Occipital lobe (tissue), 3 donors: ENCODE measurements at places on chromosomes 1 and 21. TPM values are rescaled to one million over a fixed set of nuclear protein-coding genes. Genes with fewer than 3 reads are reported as not detected.

DNA sequence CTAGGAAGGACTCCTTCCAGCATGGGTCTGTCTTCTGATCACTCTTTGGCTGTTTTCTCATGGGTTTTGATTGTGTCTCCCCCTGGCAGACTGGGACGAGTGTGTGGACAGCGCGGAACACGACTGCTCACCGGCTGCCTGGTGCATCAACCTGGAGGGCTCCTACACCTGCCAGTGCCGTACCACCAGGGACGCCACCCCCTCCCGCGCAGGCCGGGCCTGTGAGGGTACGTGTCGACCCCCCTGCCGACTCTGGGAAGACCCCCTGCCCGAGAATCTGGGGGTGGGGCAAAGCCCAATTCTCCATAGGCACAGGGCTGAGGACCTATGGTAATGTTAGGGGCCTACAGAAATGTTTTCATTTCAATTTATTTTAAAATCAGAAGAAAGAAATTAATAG is 38.4 kb downstream of the UMODL1 start:
- DNase-seq = no peak

DNA sequence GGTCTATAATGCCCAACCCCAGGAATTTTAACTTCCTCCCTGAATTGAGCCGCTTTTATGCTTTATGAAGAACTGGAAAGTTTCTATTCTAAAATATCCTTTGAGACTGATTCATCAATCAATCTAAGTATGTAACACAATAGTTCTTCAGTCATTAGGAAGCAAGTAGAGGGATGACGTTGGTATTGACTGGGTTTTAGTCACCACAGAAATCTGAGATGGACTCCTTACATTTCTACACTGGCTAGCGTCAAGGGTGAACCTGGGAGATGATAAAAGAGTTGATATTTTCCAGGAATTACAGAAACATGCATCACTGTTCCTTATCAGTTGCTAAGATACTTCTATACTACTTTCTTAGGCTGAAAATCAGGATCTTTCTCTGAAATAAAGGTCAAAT is 308.0 kb downstream of the HMCN1 start:
- DNase-seq = no peak

DNA sequence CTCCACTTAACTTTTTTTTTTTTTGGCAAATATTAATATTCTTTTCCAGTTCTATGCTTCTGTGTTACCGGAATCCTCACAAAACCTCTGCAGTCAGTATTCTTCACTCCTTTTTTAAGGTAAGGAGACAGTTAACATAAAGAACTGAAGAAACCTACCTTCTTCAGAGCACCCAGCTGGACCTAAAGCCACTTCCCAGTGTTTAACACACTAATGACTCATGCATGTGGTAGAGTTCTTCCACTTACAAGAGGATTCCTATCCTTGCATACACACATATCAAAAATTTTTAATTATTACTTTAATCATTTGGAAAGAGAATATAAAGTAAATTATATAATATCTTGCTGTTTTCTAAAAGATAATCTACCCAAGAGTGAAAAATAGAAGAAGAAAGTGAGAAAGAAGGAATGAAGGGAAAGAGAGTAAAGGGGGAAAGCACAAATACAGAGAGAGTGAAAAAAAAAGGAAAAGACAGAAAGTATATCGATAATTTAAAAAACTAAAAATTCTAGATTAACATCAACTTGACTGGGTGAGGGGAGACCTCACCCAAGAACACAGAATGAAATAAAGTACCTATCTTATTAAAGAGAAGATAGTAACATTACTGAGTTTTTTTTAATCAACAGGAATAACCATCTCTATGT is 54.9 kb downstream of the ENAH start:
- DNase-seq = no peak

- no peak for DNase-seq
Measured at GRCh38 chr1:30319765-30320580, 403.4 kb downstream of the MATN1 start.

DNA sequence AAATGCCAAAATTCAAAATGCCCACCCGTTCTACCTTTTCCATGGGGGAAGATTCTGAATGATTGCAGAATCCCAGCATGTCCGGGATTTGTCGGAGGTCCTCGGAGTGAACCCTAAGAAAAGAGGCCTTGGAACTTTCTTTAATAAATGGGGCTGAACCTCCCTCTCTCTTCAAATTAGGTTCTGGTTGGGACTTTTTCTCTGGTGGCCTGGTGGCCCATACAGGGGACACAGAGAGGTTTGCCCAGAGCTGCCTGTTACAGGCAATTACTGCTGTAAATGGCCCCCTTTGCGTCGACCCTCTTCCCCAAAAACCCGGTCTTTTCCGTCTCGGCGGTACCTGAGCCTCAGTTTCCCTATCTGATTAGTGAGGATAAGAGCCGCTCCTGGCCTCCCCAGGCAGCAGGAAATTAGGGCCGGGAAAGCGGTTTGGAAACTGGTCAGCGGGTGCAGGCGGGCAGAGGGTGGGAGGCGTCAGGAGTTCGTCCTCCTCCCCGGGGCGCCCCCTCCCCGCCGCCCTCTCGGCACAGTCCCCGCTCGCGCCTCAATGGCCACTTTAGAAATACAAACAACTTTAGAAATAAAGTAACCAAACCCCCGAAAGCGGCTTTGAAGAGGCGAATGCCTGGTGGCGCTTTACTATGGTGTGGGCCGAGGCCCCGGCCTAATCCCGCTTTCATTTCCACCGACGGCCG is 15.6 kb downstream of the PAX7 start:
- no peak for DNase-seq

DNA sequence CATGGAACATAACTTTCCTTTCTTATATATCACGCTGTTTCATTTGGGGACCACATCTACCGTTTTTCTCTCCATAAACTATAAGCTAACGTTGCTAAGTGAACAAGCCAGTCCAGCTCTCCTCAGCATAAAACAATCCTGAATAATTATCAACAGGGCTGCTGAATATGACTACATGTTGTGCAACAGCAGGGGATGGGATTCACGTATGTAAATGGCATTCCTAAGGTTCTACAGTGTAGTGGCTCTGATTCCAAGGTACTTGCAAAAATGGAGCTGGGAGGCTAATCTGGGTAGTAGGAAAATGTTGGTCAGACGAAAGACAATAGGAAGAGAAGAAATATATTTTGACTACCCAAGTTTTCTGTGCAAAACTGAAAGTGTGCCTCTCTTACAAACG is 262.8 kb downstream of the RWDD3 start:
- no peak for DNase-seq

DNA sequence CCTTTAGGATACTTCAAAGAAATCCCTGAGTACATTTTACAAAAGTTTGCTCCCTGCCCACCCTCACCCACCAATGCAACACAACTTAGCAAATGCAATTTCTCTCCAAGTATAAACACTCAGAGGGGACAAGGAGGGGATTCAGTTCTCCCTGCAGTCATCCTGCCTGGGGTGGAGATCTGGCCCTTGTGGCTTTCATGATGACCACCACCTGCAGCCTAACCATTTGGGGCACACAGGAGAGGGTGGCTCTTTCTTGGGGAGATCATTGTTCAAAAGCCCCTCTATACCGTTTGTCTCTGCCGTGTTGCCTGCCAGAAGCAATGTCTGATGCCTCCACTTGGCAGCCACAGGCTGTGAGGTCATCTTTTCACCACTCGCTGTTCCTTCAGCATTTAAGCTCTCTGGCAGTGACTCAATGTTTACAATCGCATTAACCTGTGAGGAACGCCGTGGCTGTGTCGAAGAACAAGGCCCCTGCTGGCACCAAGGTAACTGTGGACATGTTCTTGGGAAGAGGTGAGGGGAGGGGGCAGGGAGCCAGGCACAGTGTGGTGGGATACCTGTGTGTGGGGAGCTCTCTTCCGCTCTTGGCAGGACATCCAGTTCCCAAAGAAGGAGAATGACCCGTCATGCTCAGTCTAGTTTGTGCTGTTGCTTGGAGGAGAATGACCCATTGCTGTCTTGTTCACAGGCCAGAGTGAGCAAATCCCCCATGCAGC is 103.9 kb upstream of the DUSP10 start:
- no peak for DNase-seq

GRCh38 chr1:216535059-216535458 is 111.8 kb upstream of the USH2A start:
- DNase-seq = no peak

DNA sequence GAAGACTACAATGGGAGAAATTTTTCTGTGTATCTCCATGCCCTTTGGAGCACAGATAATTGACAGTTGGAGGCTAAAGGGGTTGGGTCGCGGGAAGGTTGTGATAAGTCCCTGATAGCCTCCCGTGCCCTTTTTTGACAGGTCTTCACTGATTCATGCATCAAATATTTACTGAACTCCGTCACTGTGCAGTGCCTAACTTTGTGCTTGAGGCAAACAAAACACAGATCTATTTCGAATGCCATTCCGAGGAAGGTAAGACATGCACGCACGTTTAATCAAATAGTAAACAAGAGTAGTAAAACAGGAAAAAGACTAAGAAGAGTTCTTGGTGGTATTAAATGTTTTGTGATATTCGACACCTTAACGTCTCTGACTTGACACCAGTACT is 494 bp upstream of the PIP5K1A start:
- no peak for DNase-seq

Gene DMBX1
- total RNA-seq = not detected

Gene FCN3
- not detected for total RNA-seq
